ENCODE measurements at places on chromosomes 5 and 9.
A peak's percentile ranks its signal among the peaks of the same experiment; 100 is the strongest.

DNA sequence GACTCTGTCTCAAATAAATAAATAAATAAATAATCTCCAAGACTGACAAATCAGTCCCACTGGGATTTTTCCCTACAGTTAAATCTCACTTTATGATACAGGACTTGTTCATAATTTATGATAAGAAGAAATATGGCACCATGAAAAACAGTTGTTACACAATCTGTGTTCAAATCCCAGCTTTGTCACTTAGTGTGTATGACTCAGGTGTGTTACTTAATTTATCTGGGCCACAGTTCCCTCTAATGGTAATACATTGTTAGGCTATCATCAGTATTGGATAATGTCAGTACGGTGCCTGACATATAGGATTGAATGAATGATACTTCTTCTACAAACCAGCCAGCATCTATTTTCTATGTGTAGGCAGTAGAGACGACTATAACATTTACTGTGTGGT lies 23.1 kb downstream of the SLC36A3 start:
- no peak for DNase-seq

DNA sequence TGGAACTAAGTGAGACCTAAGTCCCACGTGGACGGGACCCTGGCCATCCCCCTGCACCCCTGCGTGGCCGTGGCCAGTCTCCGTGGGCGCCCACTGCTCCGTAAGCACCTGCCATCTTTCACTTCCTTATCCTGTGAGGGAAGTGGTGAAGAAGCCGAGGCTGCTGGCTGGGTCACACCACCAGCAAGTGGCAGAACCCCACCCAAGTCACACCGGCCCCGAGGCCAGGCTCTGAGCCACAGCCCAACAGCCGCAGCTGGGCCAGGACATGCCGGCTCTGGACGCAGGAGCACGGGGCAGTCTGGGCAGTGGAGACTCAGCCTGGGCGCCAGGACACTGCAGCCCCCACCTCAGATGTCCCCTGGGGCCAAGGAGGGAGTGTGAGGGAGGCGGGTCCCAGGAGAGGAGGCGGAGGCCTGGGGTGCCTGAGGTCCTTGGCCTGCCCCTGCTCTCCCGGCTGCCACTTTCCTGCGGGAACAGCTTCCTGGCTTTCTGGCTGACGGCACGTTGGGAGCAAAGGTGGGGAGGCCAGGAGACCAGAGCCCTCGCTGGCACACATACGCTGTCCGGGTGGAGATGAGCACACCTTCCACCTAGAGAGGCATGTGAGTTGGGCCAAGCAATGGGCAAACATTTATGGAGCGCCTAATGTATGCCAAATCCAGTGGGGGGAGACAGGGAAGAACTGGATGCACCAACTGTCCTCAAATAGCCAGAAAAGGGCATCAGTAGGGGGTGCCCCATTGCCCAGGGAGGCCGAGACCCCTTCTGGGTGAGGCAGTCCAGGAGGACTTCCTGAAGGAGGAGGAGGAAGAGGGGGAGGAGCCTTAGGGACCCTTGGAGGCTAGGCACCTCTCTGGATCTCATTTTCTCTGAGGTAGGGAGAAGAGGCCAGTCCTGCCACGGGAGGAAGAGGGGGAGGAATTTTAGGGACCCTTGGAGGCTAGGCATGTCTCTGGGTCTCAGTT lies 43.9 kb upstream of the EGFL7 start:
- DNase-seq = peak; percentile 78

DNA sequence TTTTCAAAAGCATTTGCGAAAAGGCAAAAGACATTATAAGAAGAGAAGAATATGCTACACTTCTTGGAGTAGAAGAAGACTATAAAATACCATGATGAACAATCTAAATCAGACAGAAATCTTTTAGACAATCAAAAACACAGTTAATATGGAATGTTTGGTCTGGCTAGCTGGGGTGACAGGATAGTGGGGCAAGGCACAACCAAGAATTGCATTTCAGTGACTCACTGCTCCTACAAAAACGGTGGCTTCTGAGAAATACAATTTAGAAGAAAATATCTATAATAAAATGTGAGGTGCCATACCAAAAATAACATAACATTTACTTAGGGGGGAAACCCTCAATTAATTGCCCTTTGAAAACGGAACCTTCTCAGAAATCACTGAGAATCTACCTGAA lies 363.4 kb downstream of the NPR3 start:
- no peak for DNase-seq

DNA sequence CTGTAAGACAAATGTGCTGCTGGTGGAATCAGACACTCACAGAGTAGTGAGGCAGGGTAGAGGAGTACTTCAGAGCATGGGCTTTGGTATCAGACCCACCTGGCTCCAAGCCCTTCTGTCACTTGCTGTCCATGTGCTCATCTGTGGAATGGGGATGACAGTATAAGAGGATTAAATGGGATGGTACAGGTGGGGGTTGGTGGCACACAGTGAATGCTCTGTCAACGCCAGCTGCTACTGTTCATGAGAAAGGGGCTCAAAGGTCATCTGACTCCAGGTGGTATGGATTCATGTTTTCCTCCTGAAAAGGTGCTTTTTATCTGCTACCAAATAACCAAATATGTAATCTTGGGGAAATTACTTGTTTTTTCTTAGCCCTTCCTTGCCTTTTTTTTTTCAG lies 23.0 kb upstream of the PPARGC1B start:
- no peak for DNase-seq
